Panc1 (cell line): ENCODE measurements at places on chromosomes 7 and 10. TPM values are rescaled to one million over a fixed set of nuclear protein-coding genes. Genes with fewer than 3 reads are reported as not detected.

- no peaks in the 10 kb centered on the region; the same call in 1 of the 2 replicates for H3K36me3 ChIP-seq
- no peaks in the 10 kb centered on the region for H3K4me1 ChIP-seq
- DNase-seq = no peak
- H3K4me3 ChIP-seq = no peak overlapping the region
- H3K27me3 ChIP-seq = no peaks in the 10 kb centered on the region
Observed at GRCh38 chr7:11078247-11078834, 104.7 kb downstream of the PHF14 start.

DNA sequence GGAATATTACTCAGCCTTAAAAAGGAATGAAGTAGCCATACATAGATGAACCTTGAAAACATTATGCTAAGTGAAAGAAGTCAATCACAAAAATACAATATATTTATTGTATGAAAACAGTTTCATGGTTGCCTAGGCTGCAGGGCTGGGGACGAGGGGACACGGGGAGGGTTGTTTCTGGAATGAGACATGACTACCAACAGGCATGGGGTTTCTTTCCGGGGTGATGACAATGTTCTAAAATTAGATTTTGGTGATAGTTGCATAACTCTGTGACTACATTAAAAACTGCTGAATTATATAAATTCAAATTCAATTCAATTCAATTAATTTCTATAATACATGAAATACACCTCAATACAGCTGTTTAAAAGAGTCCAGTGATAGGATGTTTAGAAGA is 88.0 kb downstream of the ARHGAP22 start:
- no peak overlapping the region for H3K4me3 ChIP-seq
- H3K4me1 ChIP-seq = no peaks in the 10 kb centered on the region
- H3K27me3 ChIP-seq = peaks cover 4% of the 10 kb centered on the region; the same call in 1 of the 2 replicates
- no peak for DNase-seq
- no peak overlapping the region for H3K27ac ChIP-seq

DNA sequence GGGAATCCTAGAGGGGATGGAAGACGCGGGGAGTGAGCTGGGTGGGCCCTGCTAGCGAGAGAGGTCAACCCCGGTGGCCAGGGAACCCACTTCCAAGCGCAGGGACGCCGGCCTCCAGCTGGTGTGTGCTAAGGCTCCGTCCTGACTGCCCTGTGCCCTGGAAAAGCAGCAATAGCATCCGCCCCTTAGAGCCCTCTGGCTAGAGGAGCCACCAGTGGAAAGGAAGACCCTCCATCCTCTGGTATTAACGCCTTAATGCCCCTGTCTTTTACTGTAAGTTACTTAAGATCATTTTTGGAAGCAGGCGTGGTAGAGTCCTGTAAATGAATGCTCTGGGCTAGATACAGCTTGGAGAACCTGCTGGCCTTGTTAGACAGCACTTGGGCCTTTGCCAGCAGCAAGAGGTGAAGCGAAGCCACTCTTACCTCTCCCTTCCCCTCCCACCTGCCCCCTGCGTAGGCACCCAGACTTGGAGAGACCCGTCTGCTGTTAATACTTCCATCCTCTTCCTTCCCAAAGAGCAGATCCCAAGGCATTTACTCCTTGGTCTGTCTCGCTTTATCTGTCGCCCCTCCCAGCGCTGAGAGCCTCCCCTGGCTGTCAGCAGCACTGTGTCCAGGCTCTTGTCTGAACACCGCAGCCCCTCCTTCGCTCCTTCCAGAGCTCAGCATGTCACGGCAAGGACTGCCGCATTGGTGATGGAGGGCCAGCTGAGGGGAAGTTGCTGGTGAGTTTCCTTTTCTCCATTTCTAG is 4.6 kb downstream of the REPIN1 start:
- peaks cover 55% of the 10 kb centered on the region for H3K4me1 ChIP-seq
- no peak overlapping the region for H3K27ac ChIP-seq
- DNase-seq = no peak
- no peaks in the 10 kb centered on the region for H3K27me3 ChIP-seq
- no peak overlapping the region for H3K4me3 ChIP-seq
- H3K36me3 ChIP-seq = peaks cover 9% of the 10 kb centered on the region

- no peak for DNase-seq
- no peaks in the 10 kb centered on the region for H3K27me3 ChIP-seq
- H3K27ac ChIP-seq = no peak overlapping the region
- H3K36me3 ChIP-seq = no peaks in the 10 kb centered on the region
- no peak overlapping the region for H3K4me3 ChIP-seq
Observed at GRCh38 chr7:33882950-33883670, 22.2 kb upstream of the BMPER start.

GRCh38 chr10:86512137-86512536 is 9.5 kb downstream of the WAPL start:
- no peak overlapping the region for H3K4me3 ChIP-seq
- no peaks in the 10 kb centered on the region for H3K27me3 ChIP-seq
- H3K36me3 ChIP-seq = peaks cover 24% of the 10 kb centered on the region

- no peaks in the 10 kb centered on the region for H3K36me3 ChIP-seq
- H3K4me1 ChIP-seq = peaks cover 72% of the 10 kb centered on the region
- H3K27me3 ChIP-seq = no peaks in the 10 kb centered on the region
- no peak overlapping the region for H3K4me3 ChIP-seq
Observed at GRCh38 chr10:122121059-122121458, 132.1 kb downstream of the TACC2 start.

- H3K4me1 ChIP-seq = no peaks in the 10 kb centered on the region
- peaks cover 22% of the 10 kb centered on the region; the same call in 1 of the 2 replicates for H3K36me3 ChIP-seq
- no peaks in the 10 kb centered on the region for H3K27me3 ChIP-seq
- no peak overlapping the region for H3K27ac ChIP-seq
- H3K4me3 ChIP-seq = no peak overlapping the region
- DNase-seq = no peak
Observed at GRCh38 chr7:77619314-77619713, 76.9 kb upstream of the RSBN1L start.

- no peaks in the 10 kb centered on the region for H3K36me3 ChIP-seq
- no peak overlapping the region for H3K4me3 ChIP-seq
- H3K4me1 ChIP-seq = no peaks in the 10 kb centered on the region
Observed at GRCh38 chr7:120303105-120303504, 30.1 kb downstream of the KCND2 start.

DNA sequence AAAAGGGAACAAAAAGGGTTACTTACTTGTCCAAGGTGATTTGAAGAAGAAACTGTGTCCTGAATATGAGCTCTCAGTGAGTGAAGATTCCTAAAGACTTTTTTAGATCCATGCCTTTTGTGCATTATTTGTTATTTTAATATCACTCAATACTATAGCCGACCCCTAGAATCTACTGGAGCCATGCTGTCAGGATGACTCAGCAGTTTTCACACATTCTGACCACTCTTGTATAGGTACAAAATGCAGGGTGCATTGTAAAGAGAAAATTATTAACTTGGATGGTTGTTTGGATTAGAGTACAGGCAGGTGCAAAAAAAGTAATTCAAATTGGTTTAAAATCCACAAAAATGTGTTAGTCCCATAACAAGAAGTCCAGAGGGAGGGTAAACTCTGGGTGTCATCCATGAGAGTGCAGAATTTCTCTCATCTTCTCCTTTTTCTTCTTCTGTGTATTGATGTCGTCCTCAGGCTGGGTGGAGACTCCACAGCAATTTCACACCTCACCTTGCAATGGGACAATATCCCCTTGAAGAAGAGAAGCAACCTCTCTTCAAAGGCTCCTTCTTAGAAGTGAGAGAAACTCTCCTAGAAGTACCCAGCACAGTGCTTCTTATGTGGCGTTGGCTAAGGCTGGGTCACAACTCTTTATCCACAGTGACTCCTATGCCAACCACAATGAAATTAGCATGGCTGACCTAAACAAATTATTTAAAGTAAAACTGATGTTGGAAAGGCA is 75.6 kb downstream of the AKR1C4 start:
- no peak for DNase-seq
- no peaks in the 10 kb centered on the region for H3K36me3 ChIP-seq
- no peaks in the 10 kb centered on the region for H3K27me3 ChIP-seq
- H3K27ac ChIP-seq = no peak overlapping the region
- H3K4me3 ChIP-seq = no peak overlapping the region

- H3K4me3 ChIP-seq = no peak overlapping the region
- no peak for DNase-seq
- H3K36me3 ChIP-seq = no peaks in the 10 kb centered on the region
- H3K27me3 ChIP-seq = no peaks in the 10 kb centered on the region
- H3K27ac ChIP-seq = peak overlapping the region; percentile 30
Observed at GRCh38 chr10:46544989-46545791, 11.3 kb downstream of the GPRIN2 start.

- H3K4me1 ChIP-seq = no peaks in the 10 kb centered on the region
- H3K36me3 ChIP-seq = no peaks in the 10 kb centered on the region
- DNase-seq = no peak
Observed at GRCh38 chr7:91330866-91331265, 66.6 kb downstream of the FZD1 start.

DNA sequence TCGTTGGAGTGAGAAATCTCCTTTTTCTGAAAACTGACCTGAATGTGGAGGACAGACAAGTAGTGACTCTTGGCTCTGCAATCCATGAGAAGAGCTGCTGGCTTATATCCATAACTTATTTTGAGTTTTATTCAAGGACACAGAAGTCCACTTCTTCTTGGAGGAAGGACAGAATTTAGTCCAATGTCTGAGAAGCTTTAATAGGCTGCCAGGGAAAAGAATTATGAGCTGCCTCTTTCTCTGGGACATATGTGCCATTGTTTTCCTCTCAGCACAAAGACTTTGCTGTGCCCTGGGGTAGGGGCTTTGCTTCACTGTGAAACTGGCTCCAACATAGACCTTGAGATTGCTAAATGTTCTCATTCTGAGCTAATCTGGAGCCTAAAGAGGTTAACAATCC is 20.5 kb upstream of the AOC1 start:
- no peaks in the 10 kb centered on the region for H3K4me1 ChIP-seq
- H3K4me3 ChIP-seq = no peak overlapping the region
- no peak for DNase-seq

DNA sequence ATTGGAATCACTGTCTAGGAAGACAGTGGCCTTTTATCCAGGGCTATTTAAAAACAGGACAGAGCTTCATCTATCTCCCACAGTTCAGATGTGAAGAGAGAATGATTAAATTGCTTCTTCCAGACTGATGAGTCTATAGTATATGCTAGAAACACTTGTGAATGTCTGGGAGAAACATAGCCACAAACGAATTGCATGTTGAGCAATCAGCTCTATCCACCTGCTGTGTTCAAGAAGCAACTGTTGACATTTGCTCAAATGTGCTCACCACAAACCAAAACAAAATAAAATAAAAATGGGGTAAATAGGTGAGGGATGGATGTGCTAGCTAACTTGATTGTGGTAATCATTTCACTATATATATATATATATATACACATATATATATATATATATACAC is 195.1 kb downstream of the HECW1 start:
- no peaks in the 10 kb centered on the region for H3K36me3 ChIP-seq
- no peaks in the 10 kb centered on the region for H3K4me1 ChIP-seq
- DNase-seq = no peak
- H3K27ac ChIP-seq = no peak overlapping the region

DNA sequence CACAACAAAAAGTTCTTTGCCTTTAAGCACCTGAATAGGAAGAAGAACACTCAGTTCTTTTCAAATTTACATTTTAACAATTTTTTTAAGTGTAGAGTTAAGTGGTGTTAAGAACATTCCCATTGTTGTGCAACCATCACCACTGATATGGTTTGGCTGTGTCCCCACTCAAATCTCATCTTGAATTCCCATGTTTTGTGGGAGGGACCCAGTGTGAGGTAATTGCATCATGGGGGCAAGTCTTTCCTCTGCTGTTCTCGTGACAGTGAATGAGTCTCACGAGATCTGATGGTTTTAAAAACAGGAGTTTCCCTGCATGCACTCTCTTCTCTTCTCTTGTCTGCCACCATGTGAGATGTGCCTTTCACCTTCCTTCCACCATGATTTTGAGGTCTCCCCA is 155.7 kb downstream of the PLXNA4 start:
- no peak overlapping the region for H3K4me3 ChIP-seq
- no peaks in the 10 kb centered on the region for H3K36me3 ChIP-seq
- peaks cover 2% of the 10 kb centered on the region; the same call in 1 of the 2 replicates for H3K27me3 ChIP-seq

- no peak overlapping the region for H3K27ac ChIP-seq
- DNase-seq = no peak
- H3K27me3 ChIP-seq = no peaks in the 10 kb centered on the region
- no peaks in the 10 kb centered on the region for H3K4me1 ChIP-seq
Observed at GRCh38 chr7:98771941-98772603, 97.7 kb downstream of the TMEM130 start.

- no peaks in the 10 kb centered on the region for H3K36me3 ChIP-seq
- H3K27ac ChIP-seq = peak overlapping the region; percentile 36
- peaks cover 19% of the 10 kb centered on the region for H3K4me1 ChIP-seq
- no peaks in the 10 kb centered on the region for H3K27me3 ChIP-seq
- DNase-seq = no peak
Observed at GRCh38 chr7:37201003-37201875, 247.4 kb downstream of the ELMO1 start.

GRCh38 chr7:151808400-151809145 is 68.3 kb downstream of the PRKAG2 start:
- no peaks in the 10 kb centered on the region for H3K36me3 ChIP-seq
- H3K27ac ChIP-seq = no peak overlapping the region
- no peak overlapping the region for H3K4me3 ChIP-seq
- peak; percentile 59 for DNase-seq

GRCh38 chr10:30944005-30944404 is 87.7 kb downstream of the ZNF438 start:
- H3K36me3 ChIP-seq = no peaks in the 10 kb centered on the region
- no peaks in the 10 kb centered on the region for H3K27me3 ChIP-seq
- DNase-seq = no peak
- H3K27ac ChIP-seq = no peak overlapping the region

The UBE2H gene
- 58.0 TPM for total RNA-seq

The RELN gene
- 0.10 TPM for total RNA-seq

The PITRM1 gene
- total RNA-seq = 63.5 TPM

The PRR15 gene
- 0.23 TPM for total RNA-seq

The NUP205 gene
- total RNA-seq = 90.4 TPM

The ZCWPW1 gene
- total RNA-seq = 6.5 TPM

The CPA2 gene
- total RNA-seq = 0.87 TPM
